ENCODE measurements at places on chromosomes 11 and 22. TPM values are rescaled to one million over a fixed set of nuclear protein-coding genes. Genes with fewer than 3 reads are reported as not detected.

Gene LMNTD2
- 4.8 TPM for total RNA-seq

Gene GRIA4
- not detected for total RNA-seq

Gene APOC3
- total RNA-seq: not detected

Gene PTH
- not detected for total RNA-seq

Gene OSM
- total RNA-seq: 74.7 TPM

Gene ZBTB16
- 7.4 TPM for total RNA-seq

Gene CASP4
- 114 TPM for total RNA-seq

Gene HOATZ
- not detected for total RNA-seq

Gene PRMT3
- 18.5 TPM for total RNA-seq

Gene TMPRSS5
- total RNA-seq: 0.52 TPM

Gene CDC45
- total RNA-seq: 59.5 TPM

Gene LARGE2
- total RNA-seq: 0.40 TPM

Gene BIRC3
- 33.1 TPM for total RNA-seq

Data from activated CD4-positive, alpha-beta T cell treated with anti-CD3 and anti-CD28 coated beads, Interleukin-2, amount 10 ng/mL, durations not matched to agents 7 days and 5 days (primary cell).